HCT116 (cell line): ENCODE measurements at places on chromosomes 1 and 21. TPM values are rescaled to one million over a fixed set of nuclear protein-coding genes. Genes with fewer than 3 reads are reported as not detected.

Gene ARHGAP29
- 128 TPM for total RNA-seq

GRCh38 chr1:91919962-91920361 lies 29.2 kb upstream of the BRDT start:
- DNase-seq, result no peak

GRCh38 chr1:111630567-111630966 lies 11.0 kb downstream of the RAP1A start:
- DNase-seq, result no peak

DNA sequence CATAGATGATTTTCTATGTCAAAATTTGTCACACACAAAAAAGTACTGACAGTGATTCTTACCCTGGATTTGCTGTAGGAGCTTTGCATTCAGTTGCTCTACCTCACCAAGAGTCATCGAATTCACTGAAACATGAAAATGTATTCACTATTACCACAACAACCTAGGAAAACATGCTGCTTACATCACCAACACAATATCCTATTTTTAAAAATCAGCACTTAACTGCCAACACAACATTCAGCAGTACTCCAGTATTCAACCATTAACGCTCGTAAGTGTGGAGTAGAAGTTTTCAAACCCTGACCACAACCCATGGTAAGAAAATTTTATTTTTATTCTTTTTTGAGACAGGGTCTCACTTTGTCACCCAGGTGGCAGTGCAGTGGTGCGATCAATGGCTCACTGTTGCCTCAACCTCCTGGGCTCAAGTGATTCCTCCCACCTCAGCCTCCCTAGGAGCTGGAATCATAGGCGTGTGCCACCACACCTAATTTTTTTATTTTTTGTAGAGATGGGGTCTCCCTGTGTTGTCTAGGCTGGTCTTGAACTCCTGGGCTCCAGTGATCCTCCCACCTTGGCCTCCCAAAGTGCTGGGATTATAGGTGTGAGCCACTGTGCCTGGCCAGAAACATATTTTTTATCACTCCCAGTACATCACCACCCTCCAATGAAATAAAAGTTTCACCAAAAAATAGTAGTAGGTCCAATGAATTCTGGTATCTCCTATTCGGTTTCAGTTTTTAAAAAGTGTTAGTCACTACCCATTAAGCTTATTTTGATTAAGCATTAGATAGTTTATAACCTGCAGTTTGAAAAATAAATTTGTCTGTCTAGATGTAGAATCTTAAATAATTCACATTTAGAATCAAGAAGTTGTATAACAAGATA lies 23.8 kb downstream of the C21orf91 start:
- DNase-seq, result no peak

DNA sequence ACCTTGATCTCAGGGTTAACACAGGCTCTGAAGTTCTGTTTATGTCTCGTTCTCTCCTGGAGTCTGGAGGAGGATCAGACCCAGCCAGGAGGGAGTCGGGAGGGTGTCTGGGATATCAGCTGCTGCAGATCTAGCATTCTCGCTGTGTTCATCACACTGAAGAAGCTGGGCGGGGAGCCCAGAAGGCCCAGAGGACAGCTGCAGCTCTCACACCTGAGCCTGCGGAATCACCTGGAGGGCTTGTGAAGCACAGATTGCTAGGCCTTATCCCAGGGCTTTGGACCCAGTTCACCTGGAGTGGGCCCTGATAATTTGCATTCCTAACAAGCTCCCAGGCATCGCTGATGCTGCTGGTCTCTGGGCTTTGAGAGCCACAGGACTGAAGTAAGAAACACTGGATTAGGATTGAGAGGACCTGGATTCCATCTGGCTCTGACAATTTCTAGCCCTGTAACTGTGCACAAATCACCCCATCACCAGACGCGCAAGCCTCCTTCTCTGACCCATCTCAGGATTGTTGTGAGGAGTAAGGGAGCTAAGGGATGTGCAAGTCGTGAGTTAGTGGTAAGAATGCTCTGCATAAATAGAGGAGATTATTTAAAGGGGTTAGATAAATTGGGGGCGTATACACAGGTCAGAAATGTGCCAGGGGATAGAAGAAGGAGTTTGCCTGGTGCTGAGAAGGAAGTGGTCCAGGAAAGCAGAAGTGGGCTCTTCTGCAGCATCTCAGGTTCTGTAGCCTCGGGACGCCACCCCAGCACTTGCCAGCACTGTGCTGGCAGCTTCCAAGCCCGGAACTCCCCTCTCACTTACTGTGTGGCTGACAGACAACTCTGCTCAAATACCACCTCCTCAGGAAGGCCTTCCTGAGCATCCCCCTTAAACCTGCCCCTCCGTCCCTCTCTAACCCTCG lies 19.1 kb downstream of the ABCA4 start:
- DNase-seq, result no peak

- DNase-seq, result no peak
Observed at GRCh38 chr1:226364514-226364899, 43.4 kb downstream of the PARP1 start.

Gene ATP1A2
- not detected for total RNA-seq

DNA sequence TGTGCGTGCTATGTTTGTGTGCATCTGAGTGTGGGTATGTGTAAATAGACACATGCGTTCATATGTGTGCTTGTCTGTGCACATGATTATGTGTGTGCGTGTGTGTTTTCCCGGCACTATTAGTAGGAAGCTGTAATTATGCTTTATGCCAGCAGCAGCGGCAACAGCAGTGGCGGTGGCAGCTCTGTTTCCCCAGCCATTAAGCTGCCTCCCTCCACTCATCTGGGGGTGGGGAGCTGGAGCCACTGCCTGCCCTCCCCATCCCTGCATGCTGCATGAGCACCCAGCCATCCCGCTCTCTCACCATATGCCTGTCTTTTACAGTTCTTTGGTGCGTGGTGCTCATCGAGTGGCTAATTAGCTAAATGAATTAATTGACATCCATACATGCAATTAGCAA lies 30.5 kb upstream of the ACOT11 start:
- no peak for DNase-seq

DNA sequence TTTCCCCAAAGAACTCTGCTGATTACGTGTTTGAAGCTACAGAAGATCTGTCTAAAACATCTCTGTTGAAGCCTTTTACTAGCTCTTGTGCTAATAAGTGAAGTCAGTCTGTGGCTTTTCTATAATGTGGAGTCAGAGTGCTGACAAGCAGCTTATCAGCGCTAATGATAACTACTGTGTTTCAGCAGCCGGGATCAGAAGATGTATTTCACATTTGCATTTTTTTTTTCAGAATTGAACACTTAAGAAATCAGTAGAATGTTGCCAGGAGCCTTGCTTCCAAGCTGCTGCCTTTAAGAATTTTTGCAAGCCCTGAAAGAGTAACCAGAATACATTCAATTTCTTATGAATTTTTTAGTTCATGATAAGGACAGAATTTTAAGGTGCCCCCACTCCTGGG lies 519.4 kb upstream of the NR5A2 start:
- DNase-seq, result no peak

DNA sequence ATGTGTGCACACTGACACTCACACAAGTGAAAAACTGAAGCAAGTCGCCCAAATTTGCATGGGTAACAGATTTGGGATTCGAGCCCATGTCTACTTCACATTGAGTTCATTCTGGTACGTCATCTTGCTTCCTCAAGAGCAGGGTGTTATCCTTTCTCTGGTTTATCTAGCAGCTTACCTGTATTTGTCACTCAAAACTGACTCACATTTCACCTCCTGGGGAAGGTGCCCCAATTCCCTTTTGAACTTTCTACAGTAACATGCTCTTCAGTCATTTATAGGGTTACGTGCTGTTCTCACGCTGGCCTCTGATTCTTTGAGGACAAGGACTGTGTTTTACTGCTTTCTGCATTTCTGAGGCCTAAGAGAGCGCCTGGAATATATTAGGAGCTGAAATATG lies 162.8 kb downstream of the PDE4B start:
- DNase-seq, result no peak

Gene TMPRSS15
- not detected for total RNA-seq

DNA sequence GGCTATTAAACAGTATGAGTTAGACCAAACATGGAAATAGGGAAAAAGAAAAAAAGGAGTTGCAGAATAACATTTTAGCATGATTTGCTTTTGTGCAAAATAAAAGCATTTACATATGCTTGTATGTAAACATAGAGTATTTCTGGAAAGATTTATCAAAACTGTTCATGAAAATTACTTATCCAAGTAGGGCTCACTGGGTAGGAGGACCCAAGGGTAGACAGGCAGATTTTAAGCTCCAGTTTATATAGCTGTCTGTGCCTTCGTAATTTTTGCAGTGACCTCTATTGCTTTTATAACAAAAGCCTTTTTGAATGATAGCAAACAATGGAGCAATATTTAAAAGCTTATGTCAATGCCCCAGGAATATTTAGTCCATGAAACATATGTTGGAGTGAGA lies 228.8 kb upstream of the IRF2BP2 start:
- no peak for DNase-seq
